ENCODE measurements at places on chromosomes 3 and 15.

DNA sequence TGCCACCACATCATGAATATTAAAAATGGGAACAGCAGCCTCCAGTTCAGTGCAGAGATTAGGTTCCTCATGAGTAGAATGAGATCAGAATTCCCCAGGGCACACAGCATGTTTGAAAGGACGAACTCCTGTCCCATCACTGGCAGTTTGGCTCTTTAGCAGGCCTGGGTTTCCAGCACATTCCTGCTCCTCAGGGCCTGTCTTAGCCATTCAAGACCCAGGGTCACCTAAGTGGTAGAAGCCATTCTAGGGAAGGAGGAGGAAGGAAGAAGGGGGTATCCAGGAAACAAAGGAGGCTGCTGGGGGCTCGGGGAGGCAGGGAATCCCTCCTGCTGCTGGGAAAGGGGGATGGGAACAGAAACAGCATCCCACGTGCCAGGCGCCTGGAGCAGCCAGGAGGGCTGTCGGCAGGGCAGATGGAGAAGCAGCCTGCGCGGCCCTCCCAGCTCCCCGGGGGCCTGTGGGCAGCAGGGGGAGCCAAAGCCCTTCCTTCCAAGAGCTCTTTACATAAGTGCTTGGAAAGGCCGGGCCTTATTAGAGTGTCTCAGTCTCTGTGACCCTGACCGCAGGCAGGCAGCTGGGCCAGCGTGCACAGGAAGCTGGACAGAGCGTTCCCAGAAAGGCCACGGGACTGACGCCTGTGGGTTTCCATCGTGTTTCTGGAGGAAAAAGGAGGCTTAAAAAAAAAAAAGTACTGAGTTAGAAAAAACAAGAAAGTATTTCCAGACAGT lies 24.7 kb downstream of the LOXL1 start:
- DNase-seq: peak; percentile 73

DNA sequence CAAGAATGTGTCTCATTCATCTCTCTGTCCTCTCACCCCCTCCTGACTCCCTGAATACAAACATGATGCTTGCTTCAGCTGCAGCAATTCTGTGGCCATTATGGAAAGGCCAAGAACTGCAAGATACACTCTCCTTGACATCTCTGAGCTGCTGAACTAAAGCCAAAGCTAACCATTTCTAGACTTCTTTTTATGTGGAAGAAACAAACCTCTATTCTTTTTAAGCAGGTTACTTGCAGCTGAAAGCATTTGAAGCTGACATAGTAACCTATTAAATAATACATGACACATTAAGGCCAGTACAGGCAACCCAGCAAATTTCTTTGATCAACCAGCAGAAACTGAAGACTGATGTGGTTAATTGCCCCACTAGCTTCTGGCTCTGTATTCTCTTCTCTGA lies 17.5 kb downstream of the FHIT start:
- no peak for DNase-seq

GRCh38 chr15:50774450-50774849 lies 8.9 kb upstream of the SPPL2A start:
- no peak for DNase-seq

GRCh38 chr3:46495901-46496456 lies 1.8 kb upstream of the RTP3 start:
- no peak for DNase-seq

DNA sequence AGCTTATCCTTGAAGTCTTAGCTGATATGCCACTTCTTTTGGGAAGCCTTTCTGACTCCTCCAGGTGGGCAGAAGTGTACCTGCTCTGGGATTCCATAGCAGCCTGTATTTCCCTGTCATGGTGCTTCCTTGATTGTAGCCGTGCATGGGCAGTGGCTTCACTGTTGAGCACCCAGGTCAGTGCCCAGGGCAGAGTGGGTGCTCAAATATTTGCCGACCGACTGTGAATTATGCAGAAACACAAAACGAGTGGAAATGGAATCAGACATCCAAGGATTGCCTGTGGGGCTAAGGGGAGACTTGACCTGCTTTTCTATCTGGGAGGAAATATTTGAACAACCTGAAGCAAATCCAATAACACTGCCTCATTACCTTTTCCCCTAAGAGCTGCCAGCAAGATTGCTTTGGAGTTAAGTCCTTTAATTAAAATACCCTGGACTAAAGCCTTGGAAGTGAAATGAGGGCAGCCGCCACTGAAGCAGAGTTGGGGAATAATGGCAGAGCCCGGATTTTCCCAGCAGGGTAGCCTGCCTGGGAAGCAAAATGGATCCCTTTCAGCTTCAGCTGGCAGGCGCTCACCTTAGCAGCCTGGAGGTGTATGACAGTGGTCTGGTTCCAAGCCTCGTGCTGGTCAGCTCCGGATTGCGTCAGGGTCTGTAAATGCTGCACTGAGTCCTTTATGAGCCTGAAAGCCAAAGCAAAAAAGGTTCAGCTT lies 14.9 kb downstream of the ACOX2 start:
- peak; percentile 33 for DNase-seq

- DNase-seq: no peak
Measured at GRCh38 chr3:11661827-11662226, 18.1 kb upstream of the VGLL4 start.

DNA sequence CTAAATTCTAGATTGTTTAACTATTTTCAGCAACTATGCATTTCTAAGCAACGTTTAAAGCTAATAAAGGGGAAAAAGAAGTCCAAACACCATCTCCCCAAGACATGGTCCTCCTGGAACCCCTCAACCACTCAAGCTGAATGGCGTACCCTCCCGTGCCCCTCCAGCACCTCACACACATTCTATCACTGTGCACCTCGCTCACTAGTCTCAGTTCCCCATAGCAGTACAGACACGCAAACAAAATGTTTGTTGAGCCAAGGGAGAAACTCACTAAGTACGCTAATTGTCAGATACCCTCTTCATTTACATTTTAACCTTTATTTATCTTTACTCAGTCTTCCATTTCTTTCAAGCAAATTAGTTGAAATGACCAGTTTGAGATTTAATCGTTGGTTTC lies 48.8 kb downstream of the ACAP2 start:
- no peak for DNase-seq

GRCh38 chr3:136545664-136546268 lies 206.4 kb downstream of the STAG1 start:
- DNase-seq: no peak

DNA sequence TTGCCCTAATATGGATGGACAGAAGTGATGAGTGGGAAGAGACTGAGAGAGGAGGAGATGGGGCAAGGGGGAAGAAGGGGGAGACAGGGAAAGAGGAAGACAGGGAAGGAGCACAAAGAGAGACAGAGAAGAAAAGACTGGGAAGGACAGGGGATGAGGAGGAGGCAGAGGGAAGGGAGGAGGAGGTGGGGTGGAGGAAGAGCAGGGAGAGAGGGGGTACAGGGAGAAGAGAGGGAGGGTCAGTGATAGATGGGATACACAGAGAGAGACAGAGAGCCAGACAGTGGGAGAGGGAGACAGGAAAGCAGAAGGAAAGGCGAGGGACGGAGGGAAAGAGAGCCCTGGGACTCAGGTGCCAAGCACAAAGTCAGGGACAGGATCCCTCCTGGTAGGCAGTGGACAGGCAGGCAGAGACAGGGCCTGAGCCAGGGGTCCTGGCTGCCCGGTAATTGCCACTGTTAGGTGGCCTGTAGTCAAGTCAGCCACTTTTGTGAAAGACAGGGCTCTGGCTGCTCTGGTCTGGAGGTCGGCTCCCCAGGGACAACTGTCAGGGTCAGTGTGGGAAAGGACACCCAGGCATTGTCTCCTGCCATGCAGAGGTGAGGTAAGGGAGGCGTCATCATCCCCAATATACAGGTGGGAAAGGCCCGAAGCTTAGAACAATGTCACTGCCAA lies 9.8 kb downstream of the VILL start:
- no peak for DNase-seq

DNA sequence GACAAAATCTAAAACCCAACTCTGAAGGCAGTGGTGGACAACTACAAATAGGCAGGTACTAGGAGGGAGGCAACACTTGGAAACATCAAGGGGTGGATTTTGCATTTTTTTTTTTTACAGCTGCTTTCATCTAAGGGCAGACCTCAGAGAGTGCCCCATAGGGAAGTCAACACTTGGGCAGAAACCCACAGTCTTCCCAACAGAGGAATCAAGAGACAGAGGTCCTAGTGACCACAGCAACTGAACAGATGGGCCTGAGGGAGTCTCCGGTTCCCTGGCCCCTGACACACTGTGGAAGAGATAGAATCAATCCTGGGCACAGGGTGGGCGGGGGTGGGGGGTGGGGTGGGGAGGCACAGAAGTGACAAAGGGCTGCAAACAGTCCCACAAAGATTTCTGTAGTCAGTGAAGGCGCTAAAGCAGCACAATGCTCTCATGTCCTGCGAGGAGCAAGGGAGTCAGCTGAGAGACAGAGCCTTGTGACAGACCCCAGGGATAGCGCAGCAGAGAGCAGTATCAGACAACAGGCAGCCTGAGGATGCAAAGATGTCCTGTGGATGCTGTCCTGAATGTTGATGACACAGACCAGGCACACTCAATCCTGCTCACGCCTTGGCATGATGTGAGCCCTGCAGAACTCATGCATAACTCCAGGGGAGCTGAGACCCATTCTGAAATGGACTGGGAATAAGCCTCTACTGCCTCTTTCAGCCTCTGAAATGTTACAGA lies 6.9 kb upstream of the RFTN1 start:
- no peak for DNase-seq

GRCh38 chr15:31551323-31551722 lies 224.7 kb downstream of the KLF13 start:
- no peak for DNase-seq

DNA sequence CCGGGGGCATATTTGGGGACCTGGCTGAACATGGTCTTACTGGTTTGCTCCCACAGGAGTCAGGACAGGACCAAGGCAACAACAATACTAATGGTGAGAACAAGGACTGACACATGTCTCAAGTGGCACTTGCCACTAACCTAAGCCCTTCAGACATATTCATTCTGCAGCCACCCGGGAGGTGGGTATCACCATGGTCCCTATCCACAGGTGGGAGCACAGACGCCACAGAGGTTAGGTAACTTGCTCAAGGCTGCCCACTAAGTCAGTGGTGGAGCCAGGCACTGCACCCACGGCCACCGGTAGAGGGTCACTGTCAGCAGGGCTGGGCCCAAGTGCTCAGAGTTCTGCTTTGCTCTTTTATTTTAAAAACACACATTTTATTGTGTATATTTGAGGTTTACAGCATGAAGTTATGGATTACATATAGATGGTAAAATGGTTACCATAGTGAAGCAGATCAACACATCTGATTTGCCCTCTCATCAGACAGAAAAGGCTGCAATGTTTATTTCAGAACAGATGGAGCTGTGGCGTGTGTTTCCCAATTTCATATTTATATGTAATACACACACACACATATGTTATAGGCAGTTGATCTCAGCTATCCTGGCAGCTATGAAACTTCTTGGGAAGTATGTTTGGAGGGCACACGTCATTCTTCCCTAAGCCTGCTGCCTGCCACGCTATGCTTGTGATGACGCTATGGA lies 30.0 kb upstream of the SLC41A3 start:
- DNase-seq: no peak
